Left lobe of liver (tissue), 2 donors: ENCODE measurements at places on chromosomes 3 and 15.

DNA sequence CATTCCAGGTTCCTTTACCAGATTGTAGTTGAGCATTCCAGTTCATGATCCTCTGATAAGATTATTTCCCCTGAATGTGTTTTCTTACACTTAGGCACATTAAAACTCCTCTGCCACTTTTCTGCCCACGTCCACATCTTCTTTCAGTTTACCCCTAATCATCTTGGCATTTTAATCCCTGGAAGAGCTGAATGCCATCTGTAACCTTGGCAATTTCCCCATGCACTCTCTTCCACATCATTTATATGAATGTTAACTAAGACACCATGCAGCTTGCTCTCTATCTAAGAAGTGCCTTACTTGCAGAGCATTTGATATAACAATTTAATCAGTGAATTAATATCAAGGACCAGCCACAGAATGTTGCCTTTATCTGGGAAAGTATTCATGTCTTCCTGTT is 25.8 kb downstream of the TIMP4 start:
- no peak for DNase-seq

DNA sequence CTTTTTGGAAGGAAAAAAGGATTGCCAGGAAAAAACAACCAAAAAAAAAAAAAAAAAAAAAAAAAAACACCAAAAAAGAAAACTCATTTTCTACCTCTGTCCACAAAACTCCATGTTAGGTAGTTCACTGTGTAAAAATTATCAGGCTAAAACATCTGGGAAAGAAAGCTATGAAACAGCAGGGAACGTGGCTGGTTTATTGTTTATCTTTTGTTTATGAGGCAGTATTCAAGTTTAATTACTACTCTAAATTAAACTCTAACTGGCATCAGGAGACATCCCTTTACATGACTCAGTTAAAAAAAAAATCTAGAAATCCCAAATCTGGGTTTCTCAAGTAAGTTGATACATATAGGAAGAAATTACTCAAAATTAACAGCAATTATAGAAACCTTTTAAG is 21.8 kb downstream of the MEIS2 start:
- DNase-seq, result no peak

GRCh38 chr3:23611737-23612295 is 193.9 kb upstream of the UBE2E1 start:
- DNase-seq, result no peak

DNA sequence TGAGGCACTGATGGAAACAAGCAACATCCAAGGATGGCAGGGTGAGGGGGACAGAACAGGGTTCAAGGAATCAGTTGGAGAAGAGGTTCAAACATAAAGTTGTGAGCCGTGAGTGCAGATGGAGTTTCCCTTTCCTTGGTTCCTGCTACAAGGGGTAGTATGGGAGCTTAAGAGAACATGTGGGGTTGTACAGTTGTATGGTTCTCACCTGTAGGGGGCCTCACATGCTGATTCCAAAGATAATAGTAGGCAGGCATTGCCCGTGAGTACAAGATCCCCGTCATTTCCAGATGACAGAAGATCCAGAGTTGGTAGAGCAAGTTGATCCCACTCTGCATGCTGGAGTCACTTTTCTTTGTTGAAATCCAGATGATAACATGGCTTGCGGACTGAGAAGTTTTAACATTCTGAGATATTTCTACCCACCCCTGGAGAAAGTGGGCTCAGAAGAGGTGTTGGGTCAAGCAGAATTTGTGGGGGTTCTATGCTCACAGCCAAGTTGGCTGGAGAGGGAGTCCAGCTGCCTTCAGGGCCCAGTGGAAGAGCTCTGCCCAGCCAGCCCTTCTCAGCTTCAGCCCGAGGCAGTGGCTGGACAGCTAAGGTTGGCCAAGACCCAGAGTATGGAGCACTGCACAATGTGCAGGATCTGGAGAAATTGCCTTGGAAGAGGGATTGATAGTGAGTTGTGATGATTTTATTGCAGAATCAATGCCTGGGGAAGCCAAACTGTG is 141.8 kb downstream of the THSD4 start:
- DNase-seq, result no peak
